ENCODE measurements at places on chromosomes 6 and 20.

- no peak for DNase-seq
Observed at GRCh38 chr6:13163161-13163944, 165.0 kb downstream of the TBC1D7 start.

DNA sequence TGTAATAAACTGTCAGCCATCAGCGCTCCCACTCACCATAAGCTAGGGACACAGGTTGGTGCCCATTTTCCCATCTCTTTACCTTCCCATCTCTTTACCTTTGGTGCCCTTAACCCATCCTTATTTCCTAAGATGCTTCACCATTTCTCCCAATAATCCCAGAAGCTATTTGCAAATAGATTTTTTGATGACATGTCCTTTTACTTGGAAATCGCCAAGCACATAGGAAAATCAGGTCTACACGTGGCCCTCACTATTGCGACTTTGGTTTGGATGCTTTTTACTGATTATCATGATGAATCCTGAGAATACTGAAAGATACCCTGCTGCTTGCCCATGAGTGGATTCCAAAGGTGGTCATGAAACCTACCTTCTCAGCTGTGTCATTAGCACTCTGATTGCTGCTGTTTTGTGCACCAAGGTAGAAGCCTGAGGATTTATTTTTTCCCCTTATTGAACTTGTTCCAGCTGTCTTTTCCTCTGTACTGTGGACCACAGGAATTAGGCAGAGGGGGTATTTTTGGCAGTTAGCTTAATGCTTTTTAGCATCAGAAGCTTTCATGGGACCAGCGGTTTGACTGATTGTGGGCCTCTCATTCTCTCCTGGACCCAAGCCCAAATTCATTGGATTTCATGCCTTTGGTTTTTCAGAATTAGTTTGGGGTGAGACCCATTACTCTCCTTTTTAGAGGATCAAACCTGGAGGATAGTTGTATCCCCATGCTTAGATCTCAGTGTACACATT is 229.6 kb upstream of the RIN2 start:
- DNase-seq: no peak

DNA sequence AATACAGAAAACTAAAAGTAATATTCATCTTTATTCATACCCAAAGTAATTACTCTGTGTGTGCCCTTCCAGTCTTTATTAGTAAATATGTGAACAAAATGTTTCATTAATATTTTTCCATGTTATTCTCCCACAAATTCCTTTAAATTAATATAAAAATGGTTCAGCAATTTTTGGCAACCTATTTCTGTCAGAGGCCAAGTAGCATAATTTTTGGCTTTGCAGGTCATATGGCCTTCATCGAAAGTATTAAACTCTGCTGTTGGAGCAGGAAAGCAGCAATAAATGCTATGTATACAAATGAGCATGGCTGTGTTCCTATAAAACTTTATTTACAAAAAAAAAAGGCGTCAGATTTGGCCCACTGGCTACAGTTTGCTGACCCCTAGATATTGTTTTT is 16.1 kb downstream of the ZC2HC1B start:
- DNase-seq: no peak

DNA sequence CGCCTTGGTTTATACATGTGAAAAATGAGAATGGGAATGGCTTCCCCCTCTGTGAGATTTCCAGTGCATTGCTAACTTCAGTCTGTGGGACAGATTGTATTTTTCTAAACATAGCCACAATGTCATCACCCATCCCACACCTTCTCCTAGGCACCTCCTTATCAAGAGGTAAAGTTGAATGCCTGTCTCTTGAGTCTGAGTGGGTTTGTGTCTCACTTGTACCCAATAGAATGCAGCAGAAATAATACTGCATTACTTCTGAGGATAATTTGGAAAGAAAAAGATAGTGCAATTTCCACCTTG is 27.9 kb downstream of the RIN2 start:
- no peak for DNase-seq

GRCh38 chr6:39599973-39600372 is 125.2 kb downstream of the KIF6 start:
- no peak for DNase-seq

Data from stimulated activated CD8-positive, alpha-beta memory T cell treated with anti-CD3 and anti-CD28 coated beads, Interleukin-4, amount 100 ng/mL, for 1 hour (primary cell).